ENCODE measurements at places on chromosomes 7 and 10. TPM values are rescaled to one million over a fixed set of nuclear protein-coding genes. Genes with fewer than 3 reads are reported as not detected.
A peak's percentile ranks its signal among the peaks of the same experiment; 100 is the strongest.

DNA sequence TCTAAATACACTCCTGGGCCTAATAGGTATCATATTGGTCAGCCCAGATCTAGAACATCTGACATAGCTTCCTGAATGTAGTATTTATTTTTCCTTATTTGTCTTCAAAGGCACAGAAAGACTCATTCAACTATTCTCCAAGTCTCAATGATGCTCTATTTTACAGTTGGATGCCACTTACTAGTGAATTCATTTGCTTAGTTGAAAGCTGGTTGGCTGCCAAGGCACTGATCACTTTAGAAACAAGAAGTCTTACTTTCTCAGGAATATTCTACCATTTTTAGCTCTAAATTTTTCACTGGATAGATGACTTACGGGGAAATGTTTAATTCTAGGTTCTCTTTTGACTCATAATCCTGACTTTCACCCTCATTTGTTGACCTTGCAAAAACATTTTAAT, 863.4 kb downstream of the SORCS1 start:
- no peak overlapping the region for H3K27ac ChIP-seq
- no peaks in the 10 kb centered on the region for H3K36me3 ChIP-seq
- H3K4me3 ChIP-seq = no peak overlapping the region
- DNase-seq = no peak
- no peaks in the 10 kb centered on the region for H3K4me1 ChIP-seq
- no peaks in the 10 kb centered on the region for H3K27me3 ChIP-seq

DNA sequence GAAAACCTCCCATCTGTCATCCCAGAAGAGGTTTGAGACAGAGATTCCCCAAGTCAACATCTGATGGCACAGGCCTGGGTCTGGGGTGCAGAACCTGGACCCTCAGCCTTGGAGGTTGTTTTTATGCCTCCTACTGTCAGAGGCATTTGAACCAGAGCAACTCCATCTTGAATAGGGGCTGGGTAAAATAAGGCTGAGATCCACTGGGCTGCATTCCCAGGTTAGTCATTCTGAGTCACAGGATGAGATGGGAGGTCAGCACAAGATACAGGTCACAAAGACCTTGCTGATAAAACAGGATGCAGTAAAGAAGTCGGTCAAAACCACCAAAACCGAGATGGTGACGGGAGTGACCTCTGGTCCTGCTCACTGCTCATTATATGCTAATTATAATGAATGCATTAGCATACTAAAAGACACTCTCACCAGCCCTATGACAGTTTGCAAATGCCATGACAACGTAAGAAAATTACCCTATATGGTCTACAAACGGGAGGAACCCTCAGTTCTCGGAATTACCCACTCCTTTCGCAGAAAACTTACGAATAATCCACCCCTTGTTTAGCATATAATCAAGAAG, 92.0 kb downstream of the ITGA8 start:
- no peak overlapping the region for H3K4me3 ChIP-seq
- H3K27ac ChIP-seq = no peak overlapping the region
- H3K36me3 ChIP-seq = no peaks in the 10 kb centered on the region
- DNase-seq = no peak
- no peaks in the 10 kb centered on the region for H3K27me3 ChIP-seq

DNA sequence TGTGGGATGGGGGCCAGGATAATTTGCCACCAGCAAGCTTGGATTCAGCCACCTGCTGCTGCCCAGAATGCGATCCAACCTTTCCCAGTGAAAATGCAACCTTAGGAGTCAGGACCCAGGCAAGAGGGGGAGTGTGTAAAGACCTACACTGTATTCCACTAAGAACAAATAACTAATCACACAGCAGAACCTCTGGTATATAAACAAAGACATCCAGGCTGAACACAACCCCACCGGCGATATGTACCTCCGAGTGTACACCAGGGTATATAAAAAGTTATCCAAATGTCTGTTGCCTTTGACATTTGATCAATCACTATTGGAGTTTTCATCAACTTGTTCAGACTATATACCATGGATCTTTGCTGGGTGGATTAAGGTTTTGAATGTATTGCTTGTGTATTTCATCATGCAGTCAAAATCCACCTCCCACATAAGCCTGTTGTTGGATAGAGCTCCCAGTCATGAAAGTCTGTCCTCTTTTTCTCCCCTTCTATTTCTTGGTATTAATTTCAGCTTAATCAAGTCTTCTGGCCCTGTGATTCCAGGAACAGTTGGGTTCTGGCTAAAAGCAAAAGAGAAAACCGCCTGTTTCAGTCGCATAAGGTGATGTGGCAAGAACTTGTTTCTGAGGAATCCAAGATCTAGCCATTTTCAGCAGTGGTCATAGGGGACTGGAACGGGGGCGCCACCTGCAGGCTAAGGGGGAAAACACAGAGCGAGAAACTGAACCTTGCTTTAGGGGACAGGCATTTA, 290.7 kb downstream of the CCDC3 start:
- no peaks in the 10 kb centered on the region for H3K36me3 ChIP-seq
- DNase-seq = peak; percentile 70
- H3K27ac ChIP-seq = no peak overlapping the region
- H3K27me3 ChIP-seq = no peaks in the 10 kb centered on the region
- H3K4me3 ChIP-seq = no peak overlapping the region
- H3K4me1 ChIP-seq = peaks cover 16% of the 10 kb centered on the region

The PSTK gene
- polyA plus RNA-seq = 6.8 TPM

The TFEC gene
- 132 TPM for polyA plus RNA-seq

DNA sequence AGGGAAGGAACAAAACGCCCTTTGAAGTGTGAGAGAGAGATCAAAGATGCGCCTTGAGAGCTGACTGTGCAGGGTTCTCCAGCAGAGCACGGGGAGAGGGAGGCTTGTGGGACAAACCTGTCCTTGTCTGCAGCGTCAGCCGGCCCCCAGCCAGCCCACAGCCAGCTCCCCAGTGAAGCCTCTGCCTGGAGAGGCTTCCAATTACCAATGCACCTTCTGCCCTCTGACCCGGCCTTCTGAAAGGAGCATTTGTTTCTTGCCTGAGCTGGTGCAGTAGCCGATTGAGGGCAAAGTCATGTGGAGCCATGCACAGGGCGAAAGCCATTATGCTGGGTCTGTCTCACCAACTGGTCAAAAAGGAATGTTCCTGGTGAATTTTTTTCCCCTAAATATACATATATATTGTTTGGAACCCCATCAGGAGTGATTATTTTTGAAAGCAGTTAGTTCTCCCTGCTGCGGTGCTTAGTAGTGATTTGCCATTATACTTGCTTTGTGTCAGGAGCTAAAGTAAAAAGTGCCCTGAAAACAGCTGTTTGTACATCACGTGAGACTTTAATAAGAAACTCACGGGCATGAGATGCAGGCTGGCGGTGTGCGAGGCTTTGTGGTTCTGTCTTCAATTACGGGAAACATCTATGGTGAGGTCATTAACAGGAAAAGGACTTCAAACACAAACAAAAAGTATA, 268.6 kb downstream of the KLF6 start:
- DNase-seq = no peak
- H3K4me3 ChIP-seq = no peak overlapping the region
- no peak overlapping the region for H3K27ac ChIP-seq
- no peaks in the 10 kb centered on the region for H3K4me1 ChIP-seq

DNA sequence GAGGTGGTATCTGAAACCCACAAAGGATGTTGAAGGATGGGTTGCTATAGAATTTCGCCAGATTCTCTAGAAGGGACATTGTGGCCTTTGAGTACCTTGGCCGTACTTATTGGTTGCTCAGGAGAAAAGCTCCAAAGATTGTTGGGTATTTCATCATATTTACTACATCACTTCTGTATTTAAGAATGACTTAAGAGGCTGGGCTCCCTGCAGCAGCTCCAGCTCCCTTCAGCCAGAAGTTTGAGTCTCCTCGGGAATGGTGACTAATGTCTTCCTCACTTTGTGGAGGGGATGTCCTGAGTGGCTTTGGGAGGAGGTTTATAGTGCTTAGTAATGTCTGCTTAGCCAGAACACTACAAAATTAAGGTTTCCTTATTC, 18.1 kb downstream of the MINDY4 start:
- peaks cover 51% of the 10 kb centered on the region for H3K36me3 ChIP-seq
- no peak overlapping the region for H3K27ac ChIP-seq
- no peaks in the 10 kb centered on the region for H3K4me1 ChIP-seq
- no peak overlapping the region for H3K4me3 ChIP-seq
- no peak for DNase-seq
- H3K27me3 ChIP-seq = no peaks in the 10 kb centered on the region

The SEMA3C gene
- 70.6 TPM for polyA plus RNA-seq

DNA sequence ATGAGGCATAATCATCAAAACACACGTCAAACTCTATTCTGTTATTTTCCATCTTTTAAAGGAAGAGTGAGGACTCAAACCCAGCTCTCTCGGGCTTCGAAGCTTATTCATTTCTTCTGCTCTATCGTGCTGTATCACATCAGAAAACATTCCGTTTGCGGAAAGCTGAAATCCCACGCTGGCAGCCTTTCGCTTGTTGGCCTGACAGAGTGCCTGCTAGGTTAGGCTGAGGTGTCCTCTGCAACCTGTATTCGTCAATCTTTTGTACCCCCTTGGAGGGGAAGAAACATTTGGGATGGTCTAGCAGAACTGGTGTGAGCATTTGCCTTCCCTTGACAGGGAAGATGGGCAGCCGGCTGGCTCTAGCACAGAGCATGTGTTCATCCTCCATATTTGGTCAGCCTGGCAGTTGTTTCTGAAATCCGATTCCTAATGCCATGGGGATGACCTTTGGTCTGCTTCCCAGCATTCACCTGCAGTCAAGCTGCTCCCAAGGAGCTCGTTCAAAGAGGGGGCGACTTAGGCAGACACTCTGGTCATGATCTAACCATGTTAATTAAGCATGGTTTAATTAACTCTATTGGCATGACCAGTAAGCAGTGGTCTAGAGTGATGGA, 55.2 kb downstream of the TACC2 start:
- no peaks in the 10 kb centered on the region for H3K36me3 ChIP-seq
- H3K4me1 ChIP-seq = peaks cover 14% of the 10 kb centered on the region
- H3K27me3 ChIP-seq = no peaks in the 10 kb centered on the region

DNA sequence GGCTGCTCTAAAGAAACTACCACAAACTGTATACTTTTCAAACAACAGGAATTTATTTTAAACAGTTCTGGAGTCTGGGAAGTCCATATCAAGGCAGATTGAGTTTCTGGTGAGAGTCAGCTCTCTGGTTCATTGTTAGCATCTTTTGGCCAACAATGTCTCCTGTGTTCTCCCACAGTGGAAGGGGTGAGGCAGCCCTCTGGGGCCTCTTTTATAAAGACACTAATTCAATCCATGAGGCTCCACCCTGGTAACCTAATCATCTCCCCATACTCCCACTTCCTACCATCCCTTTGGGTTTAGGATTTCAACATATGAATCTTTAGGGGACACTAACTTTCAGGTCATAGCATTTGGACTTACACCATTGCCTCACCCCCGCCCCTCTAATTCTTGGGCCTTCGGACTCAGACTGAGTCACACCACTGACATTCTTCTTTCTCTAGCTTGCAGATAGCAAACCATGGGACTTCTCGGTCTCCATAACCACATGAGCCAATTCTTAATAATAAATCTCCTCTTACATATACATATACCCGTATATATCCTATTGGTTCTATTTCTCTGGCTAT, 64.3 kb upstream of the ANTXRL start:
- no peaks in the 10 kb centered on the region for H3K36me3 ChIP-seq
- H3K4me3 ChIP-seq = no peak overlapping the region
- H3K4me1 ChIP-seq = no peaks in the 10 kb centered on the region
- no peak overlapping the region for H3K27ac ChIP-seq

DNA sequence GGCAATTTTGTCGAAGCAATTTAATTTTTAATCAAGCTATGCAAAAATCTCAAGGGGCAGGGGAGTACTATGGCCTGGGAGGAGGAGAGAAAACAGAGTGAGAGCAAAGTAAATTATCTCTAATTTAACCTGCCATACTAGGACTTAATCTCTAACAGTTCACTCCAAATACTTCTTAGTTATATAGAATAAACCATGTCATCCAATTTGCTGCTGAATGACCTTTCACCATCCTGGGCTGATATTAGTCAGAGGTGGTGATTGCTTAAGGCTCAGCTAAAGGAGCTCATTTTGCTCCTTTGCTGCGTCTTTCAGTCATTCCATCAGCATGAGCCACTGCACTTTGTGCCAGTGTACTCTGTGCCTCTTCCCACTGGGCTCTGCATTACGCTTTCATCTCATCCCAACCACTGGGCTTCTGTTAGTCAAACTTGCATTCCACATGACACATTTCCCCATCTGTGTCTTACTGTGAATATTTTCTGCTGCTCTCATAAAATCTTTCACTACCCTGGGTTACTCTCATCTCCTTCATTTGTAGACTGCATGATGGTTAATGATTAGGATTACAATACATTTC, 84.3 kb downstream of the CD36 start:
- peak; percentile 90 for DNase-seq

The NUTM2E gene
- 0.09 TPM for polyA plus RNA-seq

The BTBD16 gene
- polyA plus RNA-seq = 0.79 TPM

The VWDE gene
- 0.66 TPM for polyA plus RNA-seq

- H3K27ac ChIP-seq = no peak overlapping the region
- H3K36me3 ChIP-seq = no peaks in the 10 kb centered on the region
- no peak for DNase-seq
- no peak overlapping the region for H3K4me3 ChIP-seq
- no peaks in the 10 kb centered on the region for H3K4me1 ChIP-seq
Observed at GRCh38 chr7:151508991-151509390, 10.7 kb downstream of the RHEB start.

The LRRN3 gene
- 7.1 TPM for polyA plus RNA-seq

- no peak for DNase-seq
- H3K27me3 ChIP-seq = no peaks in the 10 kb centered on the region
- no peak overlapping the region for H3K4me3 ChIP-seq
- no peaks in the 10 kb centered on the region for H3K36me3 ChIP-seq
Observed at GRCh38 chr7:120442838-120443237, 169.9 kb downstream of the KCND2 start.

GRCh38 chr10:114043532-114044246, at the start of gene ADRB1:
TSS of gene ADRB1 (plus strand) at chr10:114043866. CDS start at chr10:114044133, 267 bp downstream.
- peaks cover 54% of the 10 kb centered on the region for H3K27me3 ChIP-seq
- H3K27ac ChIP-seq = peak within 1 kb of the TSS; percentile 34
- H3K4me3 ChIP-seq = peak within 1 kb of the TSS; percentile 47
- peak; percentile 60 for DNase-seq

The CEP55 gene
- 6.8 TPM for polyA plus RNA-seq

DNA sequence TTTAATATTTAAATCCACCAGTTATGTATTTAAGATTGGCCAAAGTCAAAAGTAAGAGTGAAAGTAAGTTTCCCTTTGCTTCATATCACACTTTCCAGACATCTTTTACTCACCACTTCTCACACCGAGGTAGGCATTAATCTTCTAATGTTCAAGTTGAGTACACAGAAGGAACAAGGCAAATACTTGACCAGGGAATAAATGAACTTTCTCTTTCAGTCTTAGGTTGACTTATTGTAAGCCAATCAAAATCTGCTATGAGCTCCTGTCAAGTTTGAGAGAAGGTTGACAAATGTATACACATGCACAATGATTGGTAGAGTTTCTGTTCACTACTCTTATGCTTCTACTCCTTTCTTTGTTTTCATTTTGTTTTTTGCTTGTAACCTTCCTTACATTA, 842.5 kb downstream of the REEP3 start:
- no peaks in the 10 kb centered on the region for H3K4me1 ChIP-seq
- H3K4me3 ChIP-seq = no peak overlapping the region
- no peaks in the 10 kb centered on the region for H3K27me3 ChIP-seq
